ENCODE measurements at places on chromosomes 5 and 9.

GRCh38 chr9:82780017-82780416 lies 282.9 kb downstream of the RASEF start:
- DNase-seq, result no peak

DNA sequence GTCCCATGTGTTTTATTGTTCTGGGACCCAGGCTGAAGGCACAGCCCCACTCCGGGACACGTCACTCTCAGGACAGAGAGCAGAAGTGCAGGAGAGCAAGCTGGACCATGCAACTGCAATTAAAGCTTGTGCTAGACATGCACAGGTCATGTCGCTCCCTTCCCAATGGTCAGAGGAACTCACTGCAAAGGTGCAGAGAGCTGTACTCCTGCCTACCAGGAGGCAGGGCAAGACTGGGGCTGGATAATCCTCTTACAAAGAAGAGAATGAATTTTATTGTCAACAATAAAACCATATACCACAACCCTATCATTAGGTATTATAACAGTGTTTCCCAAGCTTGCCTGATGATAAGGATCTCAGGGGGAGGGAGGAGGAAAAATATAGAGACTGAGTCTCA lies 74.0 kb upstream of the NEK6 start:
- DNase-seq, result no peak

- DNase-seq, result no peak
Measured at GRCh38 chr9:99690573-99690972, 131.1 kb upstream of the NR4A3 start.

GRCh38 chr5:14242871-14243383 lies 99.8 kb downstream of the TRIO start:
- no peak for DNase-seq

DNA sequence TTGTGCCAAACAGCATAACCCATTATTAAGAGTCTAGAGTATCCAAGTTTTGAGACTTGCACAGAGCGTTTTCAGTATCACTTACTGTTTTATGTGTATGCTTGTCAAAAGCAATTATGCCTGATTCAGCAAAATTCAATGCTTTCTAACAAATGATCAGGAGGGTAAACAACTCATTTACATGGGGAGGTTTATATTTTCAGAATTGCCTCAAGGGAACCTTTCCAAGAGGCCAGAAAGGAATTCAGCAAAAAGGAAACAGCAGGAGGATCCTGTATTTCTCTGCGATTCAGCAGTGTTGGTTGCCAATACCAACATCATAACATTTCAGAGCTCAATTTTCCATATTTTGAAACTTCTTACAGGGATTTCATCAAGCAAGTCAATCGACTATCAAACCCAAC lies 69.3 kb upstream of the DAB2 start:
- DNase-seq, result no peak

- DNase-seq, result no peak
Measured at GRCh38 chr5:178738520-178738919, 8.1 kb upstream of the ZNF354A start.

DNA sequence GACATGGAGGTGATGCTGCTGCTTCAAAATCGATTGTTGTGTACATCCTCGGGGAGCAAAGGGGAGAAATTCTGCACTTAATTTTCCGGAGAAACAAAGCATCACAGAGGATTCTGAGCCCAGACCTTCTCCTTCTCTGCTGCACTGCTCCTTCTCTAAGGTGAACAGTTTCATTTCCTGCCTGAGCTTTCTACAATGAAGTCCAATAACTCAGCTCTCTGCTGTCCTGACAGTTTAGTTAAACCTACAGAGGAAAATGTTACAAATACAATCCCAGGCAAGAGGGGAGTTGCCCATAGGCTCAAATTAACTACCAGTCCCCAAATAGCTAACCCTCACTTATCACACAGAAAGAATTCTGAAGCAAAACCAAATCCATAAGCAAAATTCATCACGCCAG lies 206.3 kb downstream of the EFNA5 start:
- DNase-seq, result no peak

DNA sequence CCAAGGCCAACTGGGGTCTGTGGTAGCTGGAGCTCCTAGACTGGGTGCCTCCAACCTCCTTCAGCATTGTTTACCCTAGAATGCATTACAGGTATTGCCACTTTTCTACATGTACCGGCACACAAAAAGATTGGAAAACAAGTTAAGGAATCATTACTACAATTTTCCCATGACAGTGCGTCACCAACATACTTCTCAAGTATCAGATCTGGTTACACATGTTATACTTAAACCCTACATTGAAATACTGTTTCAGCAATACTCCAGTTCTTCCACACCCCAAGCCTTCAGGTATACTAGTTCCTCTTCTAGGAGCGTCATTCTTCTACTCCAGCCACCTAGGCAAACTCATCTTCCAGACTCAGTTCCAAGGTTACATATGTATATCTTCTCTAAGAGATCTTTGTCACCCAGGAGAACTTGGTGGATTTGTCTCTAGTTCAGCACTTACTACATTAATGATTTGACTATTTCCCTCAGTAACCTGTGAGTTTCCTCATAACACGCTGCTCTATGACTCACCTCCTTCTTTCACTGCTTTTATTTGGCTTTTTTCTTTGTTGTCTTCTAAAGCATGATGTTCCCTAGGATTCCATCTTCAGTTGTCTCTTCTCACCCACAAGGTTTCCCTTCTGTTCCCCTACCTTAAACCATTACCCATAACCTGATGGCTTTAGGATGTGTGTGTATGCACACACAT lies 217.0 kb downstream of the AP3B1 start:
- DNase-seq, result no peak

DNA sequence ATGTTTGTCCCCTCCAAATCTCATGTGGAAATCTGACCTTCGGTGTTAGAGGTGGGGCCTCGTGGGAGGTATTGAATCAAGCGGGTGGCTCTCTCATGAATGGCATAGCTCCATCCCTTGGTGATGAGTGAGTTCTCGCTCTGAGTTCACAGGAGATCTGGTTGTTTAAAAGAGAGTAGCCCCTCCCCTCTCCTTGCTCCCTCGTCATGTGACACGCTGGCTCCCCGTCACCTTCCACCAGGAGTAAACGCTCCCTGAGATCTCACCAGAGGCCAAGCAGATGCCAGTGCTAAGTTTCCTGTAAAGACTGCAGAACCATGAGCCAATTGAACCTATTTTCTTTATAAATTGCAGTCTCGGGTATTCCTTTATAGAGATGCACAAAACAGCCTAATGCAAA lies 74.5 kb downstream of the RASEF start:
- DNase-seq, result no peak

- DNase-seq, result no peak
Measured at GRCh38 chr5:14107536-14107935, 35.6 kb upstream of the TRIO start.

DNA sequence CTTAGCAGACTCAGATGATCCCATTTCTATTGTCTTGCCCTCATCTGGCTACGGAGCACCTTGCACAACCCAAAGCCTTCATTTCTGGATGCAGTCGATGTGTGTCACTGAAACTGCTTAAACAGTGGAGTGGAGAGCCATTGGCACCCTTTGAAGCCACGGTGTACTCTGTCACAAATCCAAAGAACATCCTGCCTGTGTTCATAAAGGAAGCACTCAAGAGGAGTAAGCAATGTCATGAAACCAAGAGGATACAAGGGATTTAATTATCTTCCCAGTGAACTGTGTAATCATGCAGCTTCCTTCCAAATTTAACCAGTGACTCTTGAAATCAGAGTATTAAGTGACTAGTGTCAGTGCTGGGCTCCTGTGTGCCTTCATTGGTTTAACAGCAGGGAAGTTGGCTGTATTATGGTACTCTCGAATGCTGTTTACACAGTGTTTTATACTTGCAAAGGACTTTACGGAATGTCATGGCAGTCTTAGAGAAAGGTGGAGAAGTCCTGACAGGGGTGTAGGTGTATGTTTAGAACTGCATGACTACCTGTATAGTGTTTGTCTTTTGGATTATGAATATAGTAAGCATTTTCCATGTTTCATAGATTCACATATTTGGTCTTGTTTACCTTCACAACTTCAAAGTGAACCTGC lies 41.9 kb downstream of the CD180 start:
- no peak for DNase-seq

- DNase-seq, result no peak
Measured at GRCh38 chr9:137213160-137214060, 7.9 kb downstream of the NDOR1 start.

- no peak for DNase-seq
Measured at GRCh38 chr9:2934241-2934650, 90.4 kb upstream of the PUM3 start.

DNA sequence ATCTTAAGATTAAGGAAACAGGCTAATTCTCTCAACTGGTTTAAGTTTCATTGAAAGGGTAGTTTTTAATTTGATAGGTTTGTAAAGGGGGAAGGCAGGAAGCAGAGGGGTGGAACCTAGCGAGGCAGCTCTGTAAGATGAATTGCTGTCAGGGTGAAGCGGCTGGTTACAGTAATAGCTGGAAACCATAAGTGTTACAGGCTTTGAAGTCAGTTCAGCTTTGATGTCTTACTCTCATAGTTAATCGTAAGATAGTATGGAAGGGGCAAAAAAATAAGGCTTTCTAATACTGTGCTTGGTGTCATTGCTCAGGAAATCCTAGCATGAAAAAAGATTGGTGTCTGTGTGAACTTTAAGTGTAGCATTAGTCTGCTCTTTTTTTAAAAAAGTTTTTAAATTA lies 20.3 kb downstream of the POU5F2 start:
- no peak for DNase-seq

GRCh38 chr5:103010168-103010567 lies 109.8 kb downstream of the GIN1 start:
- no peak for DNase-seq

- DNase-seq, result no peak
Measured at GRCh38 chr5:37668524-37669047, 171.3 kb downstream of the GDNF start.

- no peak for DNase-seq
Measured at GRCh38 chr9:18393340-18394130, 80.4 kb upstream of the ADAMTSL1 start.

- no peak for DNase-seq
Measured at GRCh38 chr9:115328228-115328627, 210.3 kb upstream of the TNC start.

DNA sequence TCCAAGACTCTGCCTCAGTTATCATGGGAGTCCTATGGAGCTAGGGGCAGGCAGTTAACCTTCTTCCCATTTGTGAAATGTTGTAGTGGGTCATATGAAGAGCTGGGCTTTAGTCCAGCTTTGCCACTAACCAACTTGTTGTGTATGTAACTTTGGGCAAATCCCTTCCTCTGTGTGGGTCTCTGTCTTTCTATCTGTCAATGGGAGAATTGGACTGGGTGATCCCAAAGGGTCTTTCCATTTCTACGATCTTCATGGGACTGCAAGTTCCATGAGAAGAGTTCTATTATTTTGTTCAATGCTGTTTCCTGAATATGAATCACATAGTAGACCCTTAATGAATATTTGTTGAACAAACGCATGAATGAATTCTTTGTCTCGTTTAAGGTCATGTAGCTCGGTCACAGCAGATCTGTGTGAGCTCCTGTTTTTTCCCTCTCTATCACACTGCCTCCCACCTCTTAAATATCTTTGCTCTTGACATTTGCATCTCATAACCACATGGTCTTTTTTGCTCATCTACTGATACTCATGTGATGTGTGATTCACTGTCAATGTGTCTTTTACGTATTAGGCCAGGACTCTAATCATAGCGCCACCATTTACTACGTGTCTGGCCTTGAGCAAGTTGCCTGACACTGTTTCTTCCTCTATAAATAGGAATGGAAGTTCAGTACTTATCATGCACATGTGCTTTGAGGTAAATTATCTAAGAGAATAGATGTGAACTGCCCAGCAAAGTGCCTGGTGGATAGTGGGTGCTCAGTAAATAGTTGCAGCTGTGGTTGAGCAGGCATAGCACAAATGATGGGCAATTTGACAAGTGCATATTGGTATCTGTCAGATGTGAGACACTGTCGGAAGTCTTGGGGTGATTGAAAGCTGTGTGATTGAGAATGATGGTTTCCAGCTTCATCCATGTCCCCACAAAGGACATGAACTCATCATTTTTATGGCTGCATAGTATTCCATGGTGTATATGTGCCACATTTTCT lies 37.4 kb downstream of the PTTG1 start:
- DNase-seq, result no peak

- peak; percentile 63 for DNase-seq
Measured at GRCh38 chr9:89408628-89409101, 89.2 kb downstream of the SEMA4D start.

DNA sequence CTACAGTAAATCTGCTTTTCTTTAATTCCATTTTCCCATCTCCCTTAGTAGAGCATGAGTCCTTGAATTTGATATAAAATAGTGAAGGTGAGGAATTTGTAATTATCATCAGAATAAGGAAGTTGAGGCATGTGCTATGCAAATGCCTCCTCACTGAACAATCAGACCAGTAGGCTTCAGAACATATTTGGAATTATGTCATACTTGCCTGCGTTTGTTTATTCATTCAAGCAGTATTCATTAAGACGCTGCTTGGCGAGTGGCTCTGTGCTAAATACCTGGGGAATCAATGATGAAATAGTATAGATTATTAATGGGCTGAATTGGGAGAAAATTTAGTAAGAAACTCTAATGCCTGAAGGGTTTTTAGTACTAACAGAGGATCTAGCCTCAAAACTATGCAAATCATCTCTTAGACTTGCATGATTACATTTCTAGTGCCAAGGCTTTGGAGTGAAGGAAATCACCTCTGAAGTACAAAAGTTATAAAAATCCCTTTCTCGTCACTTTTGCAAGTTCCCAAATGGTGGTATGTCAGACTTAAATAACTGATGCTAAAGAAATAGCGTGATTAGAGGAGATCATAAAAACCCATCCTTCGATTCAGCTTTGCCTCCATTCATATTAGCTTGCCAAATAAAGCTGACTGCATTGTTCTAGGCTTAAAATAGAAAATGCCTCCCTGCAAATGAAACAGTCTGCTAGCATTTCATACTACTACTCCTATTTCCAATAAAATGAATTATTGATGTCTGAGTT lies 141.7 kb downstream of the PCSK5 start:
- DNase-seq, result no peak

DNA sequence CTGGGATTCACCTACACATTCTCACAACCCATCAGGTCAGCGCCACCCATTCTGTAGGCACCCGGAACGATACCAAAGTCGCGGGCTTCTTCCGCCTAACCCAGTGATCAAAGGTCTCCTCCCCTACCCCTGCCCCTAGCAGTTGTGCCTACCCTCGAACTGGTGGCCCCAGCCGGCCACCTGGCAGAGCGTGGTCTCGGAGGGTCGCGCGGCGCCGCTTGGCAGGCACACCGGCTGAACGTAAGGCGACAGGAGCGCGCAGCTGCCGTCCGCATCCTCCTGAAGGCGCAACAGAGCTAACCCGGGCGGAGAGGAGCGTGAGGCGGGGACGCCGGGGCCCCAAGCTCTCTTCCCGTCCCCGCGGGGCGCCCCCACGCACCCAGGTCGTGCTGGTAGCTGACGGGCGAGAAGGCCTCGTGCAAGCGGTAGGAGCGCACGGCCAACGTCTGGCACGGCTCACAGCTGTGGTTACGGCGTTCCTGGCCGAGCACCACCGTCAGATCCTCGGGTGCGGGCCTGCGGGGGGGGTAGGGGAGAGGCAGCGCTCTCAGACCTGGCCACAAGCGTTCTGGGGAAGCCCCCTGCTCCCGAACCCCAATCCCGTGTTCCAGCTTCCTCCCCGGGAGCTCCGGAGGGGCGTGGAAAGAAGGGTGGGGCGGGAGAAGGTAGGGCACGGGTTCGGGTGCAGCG lies 2.8 kb upstream of the PFN3 start:
- peak; percentile 55 for DNase-seq

- no peak for DNase-seq
Measured at GRCh38 chr5:96885518-96886338, 9.4 kb downstream of the ERAP2 start.
